Mucosa of descending colon (tissue), 3 donors: ENCODE measurements at places on chromosomes 6 and 20.
A peak's percentile ranks its signal among the peaks of the same experiment; 100 is the strongest.

- no peak for DNase-seq
Measured at GRCh38 chr6:10595731-10596664, 74.8 kb downstream of the GCNT2 start.

- DNase-seq, result no peak
Measured at GRCh38 chr6:129500958-129501739, 208.8 kb downstream of the ARHGAP18 start.

GRCh38 chr20:38460040-38460623, 12.5 kb upstream of the RALGAPB start:
- peak; percentile 59 for DNase-seq

DNA sequence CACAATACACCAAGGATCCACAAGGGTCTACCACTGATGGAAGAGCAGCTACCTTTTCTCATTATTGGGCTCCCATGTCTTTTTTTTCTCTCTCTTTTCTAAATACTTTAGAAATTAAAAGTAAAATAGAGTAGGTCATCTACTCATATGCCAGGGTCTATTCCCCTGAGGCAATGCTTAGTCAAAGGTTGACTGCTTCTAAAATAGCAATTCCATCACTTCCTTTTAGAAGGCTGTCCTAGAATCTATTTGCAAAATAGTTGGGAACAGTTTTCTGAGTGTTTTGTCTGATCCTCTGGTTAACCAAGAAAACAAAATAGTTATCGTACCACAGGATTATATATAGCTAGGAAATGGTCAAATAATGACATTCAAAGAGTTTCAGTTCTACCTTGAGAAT, 174.1 kb downstream of the COL21A1 start:
- DNase-seq, result no peak

- no peak for DNase-seq
Measured at GRCh38 chr6:157316871-157317814, 6.2 kb downstream of the TMEM242 start.

DNA sequence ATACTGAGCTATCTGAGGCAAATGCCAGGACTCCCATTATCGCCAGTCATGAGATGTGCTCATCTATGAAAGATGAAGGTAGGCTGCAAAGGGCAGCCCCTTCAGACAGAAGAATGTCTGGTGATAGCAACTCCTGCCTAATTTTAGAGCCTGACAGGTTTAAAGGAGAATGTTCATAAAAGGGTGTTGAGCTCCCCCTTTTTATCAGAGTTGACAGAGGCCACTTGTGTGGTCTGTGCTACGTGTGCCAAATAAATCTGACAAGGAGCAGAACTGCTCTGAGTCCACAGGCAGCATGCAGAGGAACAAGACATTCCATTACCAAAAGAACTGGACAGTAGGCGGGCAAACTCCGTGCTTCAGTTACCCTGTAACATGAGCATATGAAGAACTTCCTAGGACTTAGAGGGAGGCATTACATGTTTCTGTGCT, 101.8 kb downstream of the PREP start:
- DNase-seq, result no peak

- no peak for DNase-seq
Measured at GRCh38 chr6:116922853-116923548, 46.0 kb downstream of the RFX6 start.

DNA sequence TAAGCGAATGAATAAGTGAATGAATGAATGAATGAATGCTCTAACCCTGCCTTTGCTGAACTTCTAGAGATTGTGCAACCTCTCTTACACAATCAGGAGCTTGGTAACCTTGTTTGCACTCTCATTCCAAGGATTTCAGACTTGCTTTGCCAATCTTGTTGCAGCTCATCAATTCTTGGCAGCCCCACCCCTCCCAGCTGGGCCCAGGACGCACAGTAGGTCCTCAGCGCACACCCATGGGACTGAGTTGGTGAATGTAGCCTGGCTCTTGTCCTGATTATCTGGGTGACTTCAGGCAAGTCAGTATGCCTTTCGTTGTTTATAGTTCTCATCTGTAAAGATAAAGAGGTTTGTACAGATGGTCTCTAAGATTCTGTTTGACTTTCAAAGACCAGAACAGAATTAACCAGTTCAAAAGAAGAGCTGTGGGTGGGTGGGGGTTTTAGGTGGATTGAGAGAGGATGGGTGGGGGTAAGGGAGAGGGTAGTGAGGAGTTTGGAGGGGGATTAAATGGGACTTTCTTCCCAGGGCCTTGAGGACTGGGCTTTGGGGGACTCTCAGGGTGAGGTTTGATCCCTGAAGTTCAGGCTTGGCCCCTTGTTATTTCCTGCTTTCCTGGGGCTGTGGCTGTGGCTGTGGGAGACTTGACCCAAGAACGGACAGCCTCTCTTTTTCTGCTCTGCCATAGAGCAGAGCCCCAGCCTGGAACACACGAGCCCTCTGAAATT, 33.2 kb downstream of the VEGFA start:
- no peak for DNase-seq
